Inflammatory macrophage (primary cell): ENCODE measurements at places on chromosomes 7 and 10.

- DNase-seq, result no peak
Measured at GRCh38 chr7:123746055-123746454, 2.7 kb downstream of the WASL start.

DNA sequence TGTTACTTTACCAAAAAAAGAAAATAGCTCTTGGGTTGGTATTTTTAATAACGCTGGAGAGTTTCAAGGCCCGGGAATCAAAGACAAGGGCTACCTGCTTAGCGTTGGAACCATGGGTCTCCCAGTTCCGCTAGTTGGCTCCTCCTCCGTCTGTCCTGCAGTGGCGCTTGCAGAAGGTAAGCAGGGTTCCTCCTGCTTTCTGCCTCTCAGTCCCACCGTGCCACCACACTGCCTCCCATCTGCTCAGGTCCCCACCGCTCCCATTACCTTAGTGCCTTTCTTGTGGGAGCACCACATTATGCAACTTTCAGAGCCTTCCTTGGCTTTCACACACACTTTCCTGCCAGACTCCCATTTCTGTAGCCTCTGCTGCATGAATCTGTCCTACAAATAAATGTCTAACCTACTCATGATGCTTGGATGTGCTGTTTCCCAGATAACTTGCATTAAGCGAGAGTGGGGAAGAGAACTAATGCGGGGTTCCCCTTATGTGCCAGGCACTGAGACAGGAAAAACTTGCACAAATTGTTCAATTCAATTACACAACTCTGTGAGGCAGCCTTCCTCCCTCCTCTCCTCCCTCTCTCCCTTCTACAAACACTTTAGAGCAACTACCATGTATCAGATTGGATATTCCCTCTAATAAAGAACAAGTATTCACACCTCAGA, 124.5 kb downstream of the AOAH start:
- peak; percentile 31 for DNase-seq

GRCh38 chr10:102384053-102384452, 11.5 kb upstream of the NFKB2 start:
- DNase-seq, result no peak

GRCh38 chr7:116436305-116436826, 63.2 kb upstream of the CAV2 start:
- DNase-seq, result no peak

DNA sequence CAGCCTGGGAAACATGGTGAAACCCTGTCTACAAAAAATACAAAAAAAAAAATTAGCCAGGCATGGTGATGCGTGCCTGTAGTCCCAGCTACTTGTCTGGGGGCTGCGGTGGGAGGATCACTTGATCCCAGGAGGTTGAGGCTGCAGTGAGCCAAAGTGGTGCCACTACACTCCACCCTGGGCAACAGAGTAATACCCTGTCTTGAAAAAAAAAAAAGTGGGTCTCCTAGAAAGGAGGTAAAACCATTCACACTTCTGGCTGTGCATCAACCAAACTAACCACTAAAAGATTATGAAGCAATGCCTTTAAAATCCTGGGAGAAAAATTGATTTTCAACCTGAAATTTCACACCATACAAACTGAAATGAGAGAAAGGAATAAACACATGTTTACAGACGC, 35.4 kb upstream of the C10orf71 start:
- DNase-seq, result no peak
